CD4-positive, alpha-beta T cell treated with Interleukin-15 for 4 hours (primary cell): ENCODE measurements at places on chromosomes 12 and 14.

GRCh38 chr12:55930771-55931316 is at the start of gene DGKA:
Gene DGKA (plus strand): TSS chr12:55931162. CDS start chr12:55936504, 5,342 bp downstream.
- peak; percentile 87 for DNase-seq

DNA sequence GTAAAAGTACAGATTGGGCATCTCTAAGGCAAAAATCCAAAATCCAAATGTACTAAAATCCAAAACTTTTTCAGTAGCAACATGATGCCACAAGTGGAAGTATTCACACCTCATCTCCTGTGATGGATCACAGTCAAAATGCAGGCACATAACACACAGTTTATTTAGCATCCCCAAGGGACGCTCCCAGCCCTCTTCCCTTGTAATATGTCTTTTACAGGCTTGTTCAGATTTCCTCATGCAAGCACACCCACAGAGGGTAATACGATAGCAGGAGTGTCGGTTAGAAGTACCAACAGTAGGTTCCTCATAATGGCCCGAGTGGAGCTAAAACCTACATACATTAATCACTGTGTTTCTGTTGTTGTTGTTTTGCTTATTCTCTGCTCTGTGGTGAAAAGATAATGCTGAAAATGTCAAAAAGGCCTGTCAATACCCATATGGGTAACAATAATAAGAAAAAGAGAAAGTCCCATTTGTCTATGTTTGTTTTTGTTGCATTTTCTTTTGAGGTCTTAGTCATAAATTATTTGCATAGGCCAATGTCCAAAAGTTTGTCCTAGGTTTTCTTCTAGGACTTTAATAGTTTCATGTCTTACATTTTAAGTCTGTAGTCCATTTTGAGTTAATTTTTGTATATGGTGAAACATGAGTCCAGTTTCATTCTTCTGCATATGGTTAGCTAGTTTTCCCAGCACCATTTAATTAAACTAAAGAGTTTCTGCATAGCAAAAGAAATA is 133.1 kb downstream of the LRIG3 start:
- no peak for DNase-seq

- no peak for DNase-seq
Observed at GRCh38 chr12:4025181-4026019, 152.2 kb upstream of the PARP11 start.

- DNase-seq = no peak
Observed at GRCh38 chr14:55891692-55892091, 226.5 kb upstream of the PELI2 start.

- DNase-seq = no peak
Observed at GRCh38 chr14:74472601-74473000, 20.5 kb downstream of the NPC2 start.

DNA sequence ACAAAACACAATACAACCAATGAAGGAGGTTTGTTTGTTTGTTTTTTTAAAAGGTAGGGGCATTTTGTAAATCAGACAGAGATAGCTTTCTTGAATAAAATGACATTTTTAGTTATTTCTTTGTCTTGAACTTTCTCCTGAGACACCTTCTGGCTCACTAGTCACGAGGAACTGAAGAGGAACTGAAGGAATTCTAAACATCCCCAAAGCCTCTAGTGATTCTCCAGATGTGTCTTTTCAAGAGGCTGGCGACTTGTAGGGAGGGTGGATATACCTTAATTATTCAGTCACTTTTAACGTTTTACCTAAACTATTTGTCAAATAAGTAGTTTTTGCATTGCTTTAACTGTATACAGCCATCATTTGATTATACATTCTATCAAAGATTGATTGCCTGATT is 211.2 kb upstream of the LRIG3 start:
- no peak for DNase-seq

DNA sequence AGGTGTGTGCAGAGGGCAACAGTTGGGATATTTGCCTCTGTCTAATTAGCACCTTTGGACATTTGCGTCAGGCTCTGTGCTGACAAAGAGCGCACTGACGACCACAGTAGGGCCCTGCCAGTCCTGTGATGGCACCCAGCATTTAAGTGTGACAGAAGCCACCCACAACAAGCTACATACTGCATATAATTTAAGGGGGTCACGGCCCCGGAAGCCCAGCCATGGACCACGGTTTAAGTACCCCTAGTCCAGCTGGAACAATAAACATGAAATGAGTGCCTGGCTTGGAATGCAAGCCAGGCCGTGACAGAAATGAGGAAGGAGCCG is 16.8 kb upstream of the DYNC1H1 start:
- no peak for DNase-seq

GRCh38 chr12:105069936-105070702 is 14.1 kb downstream of the ALDH1L2 start:
- DNase-seq = no peak

GRCh38 chr14:51242545-51243490 is 2.8 kb downstream of the TMX1 start:
- DNase-seq = no peak

DNA sequence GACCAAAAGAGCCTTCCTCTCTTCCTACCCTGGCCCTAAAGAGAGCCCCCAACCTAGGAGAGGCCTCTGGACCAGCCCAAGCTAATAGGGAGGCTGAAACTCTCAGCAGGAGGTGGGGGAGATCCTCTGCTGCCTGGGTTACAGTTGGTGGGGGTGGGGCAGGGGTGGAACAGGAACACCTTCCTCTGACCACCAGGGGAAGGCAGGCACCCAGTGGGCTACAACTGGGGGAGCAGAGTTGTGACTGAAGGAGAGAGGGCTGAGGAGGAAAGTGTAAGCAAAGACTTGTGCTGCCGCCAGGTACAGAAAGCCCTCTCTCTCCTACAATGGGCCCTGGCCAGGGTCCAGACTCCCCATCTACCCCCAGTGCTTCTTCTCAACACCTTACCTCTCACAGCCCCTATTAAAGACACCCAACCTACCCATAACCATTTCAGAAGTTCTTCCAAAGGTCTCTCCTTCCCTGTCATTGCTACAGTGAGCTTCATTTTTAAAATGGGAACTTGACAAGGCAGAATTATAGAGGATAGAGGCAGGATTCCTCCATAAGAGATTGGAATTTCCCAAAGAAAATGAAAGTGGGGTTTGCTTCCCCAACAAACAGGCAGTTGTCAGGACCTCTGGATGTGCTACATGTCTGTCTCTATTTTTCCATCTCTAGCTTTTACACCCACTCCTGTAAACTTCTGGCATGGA is 1.4 kb downstream of the MYO1A start:
- no peak for DNase-seq

DNA sequence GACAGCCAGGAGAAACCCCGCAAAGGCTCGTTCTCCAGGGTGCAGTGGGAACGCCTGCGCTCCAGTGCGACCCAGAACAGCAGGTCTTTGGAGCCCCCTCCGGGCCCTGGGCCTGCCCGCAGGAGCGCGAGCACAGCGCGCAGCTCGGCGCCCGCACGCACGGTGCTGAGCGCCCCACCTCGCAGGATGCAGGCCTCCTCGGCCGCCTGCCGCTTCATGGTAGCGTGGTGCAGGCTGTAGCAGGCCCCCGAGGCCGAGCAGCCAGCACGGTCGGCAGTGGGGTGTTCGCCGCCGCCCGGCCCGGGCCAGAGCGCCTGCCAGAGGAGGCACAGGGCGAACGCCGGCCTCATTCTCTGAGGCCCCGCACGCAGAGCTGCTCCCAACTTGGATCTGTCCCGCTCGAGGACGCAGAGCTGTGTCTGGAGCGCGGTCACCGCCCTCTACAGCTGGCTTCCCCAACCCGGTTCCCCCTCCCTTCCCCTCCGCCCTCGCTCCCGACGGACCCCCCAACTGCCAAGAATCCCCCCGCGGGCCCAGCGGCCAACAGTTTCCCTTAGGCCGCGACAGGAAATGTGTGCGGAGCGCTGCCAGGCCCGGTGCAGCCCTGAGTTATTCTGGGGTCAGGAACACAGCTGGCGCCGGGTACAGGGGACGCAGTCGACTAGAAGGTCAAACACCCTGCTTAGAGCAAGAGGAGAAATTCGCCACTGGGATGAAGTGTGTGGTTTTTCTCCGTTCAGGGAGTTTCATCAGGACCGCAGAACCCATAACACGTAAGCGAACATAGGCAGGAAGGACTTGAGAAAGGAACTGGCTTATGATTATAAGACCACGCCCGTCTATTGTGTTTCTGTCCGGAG is at the start of gene CLEC14A:
CLEC14A (minus strand) TSS at position 421 of the 860 bp plus-strand sequence; CDS start at position 350, 71 bp downstream.
- no peak for DNase-seq

DNA sequence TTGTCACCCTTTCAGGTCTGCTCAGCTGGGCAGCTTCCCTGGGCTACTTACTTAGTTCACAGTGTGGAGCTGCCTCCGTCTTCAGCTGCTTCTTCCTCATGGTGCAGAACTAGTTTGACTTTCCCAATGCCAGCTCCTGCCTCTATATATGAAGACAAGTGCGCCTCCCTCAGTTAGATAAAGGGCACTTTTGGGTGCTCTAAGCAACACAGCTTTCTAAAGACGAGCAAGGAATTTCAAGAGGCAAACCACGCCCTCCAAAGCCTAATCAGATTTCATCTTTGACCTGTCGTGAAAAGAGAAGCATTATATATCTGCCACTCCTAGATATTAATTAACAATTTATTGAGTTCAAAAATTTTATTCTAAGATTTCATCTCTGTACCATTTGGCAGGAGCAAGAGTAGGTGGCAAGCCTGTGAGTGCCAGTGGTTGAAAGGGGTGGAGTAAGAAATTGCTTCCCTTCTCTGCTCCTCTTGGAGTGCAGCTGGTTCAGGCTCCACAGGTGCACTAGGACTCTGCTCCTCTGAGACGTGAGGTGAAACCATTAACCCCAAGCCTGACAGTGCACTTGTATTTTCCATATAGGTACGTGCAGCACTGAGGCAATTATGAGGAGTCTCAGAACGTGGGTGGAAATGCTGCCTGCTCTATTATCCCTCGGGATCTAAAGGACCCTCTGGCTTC is 2.1 kb upstream of the SLC11A2 start:
- peak; percentile 33 for DNase-seq

DNA sequence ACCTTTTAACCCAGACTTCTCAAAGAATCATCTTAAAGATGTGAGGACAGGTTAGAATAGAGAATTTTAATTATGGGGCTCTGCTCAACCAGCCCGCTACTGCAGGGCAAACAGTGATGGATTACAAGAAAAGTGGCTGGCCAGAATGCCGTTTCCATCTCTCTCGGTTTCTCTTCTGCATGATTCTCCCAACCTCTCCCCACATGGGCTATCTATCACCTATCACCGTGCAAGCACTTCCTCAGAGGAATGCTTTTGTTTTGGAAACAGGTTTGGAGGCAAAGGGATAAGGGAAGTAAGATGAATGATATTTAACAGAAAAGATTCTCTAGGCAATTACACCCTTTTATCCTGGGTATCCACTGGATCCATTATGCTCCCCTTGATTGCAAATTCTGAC is 37.4 kb upstream of the PHC1 start:
- no peak for DNase-seq

DNA sequence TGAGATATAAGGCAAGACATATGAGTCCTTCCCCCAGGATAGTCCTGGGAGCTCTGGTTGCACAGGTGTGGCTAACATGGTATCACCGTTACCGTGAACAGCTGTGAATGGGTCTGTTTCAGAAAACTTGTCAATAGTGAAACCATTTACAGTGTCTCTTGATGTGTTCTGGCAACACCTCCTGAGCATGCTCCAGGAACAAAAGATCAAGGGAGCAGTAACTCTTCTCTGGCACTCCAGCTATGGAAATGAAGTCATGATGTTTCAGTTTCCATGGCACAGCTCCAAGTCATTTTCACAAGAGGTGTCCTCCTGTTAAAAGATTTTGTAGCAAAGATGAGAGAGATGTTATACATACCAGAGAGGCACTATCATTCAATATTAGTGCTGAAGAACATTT is 253.7 kb downstream of the SNAPC1 start:
- no peak for DNase-seq

GRCh38 chr12:87793131-87793530 is 236.1 kb downstream of the C12orf50 start:
- DNase-seq = no peak

- DNase-seq = no peak
Observed at GRCh38 chr12:106115440-106115839, 23.3 kb downstream of the NUAK1 start.

DNA sequence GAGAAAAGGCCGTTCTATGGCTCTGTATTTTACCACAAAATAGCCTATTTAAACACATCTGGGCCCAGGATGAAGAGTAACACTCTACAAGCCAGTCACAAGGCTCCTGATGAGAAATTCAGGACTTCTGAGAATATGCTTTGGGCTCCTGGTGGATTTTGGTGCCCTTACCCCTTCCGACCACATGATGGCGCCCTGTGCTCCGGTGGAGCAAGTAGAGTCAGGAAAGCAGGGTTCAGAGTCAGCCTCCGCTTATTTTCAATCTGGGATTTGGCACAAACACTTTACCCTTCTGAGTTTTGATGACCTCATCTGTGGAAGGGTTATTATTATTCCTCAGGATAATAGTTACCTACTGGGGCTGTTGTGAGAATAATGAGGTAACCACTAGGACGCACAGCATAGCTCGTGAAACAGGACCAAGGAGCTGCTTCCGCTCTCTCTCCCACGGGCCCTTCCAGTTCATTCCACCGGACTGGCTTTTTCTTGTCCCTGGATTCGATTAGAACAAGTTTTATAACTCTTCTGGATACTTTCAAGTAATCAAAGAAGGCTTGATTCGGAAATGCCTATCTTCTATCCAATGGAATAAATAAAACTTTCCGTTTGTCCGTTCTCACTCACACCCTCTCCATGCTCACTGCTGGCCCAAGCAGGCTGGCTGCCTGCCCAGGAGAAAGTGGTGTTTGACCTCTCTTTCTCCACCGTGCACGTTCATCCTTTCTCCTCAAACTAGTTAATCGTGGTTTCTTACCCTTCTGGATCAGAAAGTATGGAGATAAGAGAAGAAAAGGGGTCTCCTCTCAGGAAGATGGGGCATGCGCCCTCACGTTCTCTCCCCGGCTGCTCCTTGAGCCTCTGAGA is 104.6 kb downstream of the GALC start:
- DNase-seq = no peak

GRCh38 chr12:96907671-96908422 is 790 bp downstream of the NEDD1 start:
- peak; percentile 24 for DNase-seq

DNA sequence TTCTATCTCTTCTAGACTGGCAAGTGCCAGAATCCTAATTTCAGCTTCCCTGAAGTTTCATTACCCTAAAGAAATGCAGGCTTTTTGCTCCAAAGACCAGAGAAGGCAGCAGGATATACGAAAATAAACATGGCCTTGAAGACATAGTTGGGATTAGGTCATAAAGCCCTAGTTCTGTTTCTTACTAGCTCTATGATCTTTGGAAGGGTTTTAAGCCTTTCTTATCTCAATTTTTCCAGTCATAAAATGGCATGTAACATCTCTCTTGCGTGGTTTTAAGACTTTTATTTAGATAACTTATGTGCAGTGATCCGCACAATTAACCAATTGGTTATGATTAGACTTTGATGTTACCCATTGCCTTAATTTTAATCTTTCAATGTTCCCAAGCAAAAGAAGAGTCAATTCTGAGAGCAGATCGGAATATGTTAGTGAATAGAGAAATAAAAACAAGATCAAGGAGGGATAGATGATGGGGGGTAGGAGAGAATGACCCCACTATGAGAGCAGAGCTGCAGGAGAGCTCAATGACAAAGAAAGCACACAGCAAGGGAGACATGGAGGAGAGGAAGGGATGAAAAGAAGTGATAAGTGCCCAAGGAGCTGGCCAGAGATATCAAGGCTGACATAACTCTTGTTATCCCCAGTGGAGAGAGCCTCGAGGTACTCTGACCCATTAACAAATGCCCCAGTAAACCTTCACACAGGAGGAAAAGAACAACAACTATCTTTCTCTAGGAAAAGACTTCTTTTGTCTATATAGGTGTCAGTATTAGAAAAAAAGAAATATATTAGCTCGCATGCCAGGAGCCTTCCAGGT is 53.0 kb upstream of the ANP32D start:
- no peak for DNase-seq
